Neural crest cell (in vitro differentiated cells): ENCODE measurements at places on chromosomes 1 and 21. TPM values are rescaled to one million over a fixed set of nuclear protein-coding genes. Genes with fewer than 3 reads are reported as not detected.
A peak's percentile ranks its signal among the peaks of the same experiment; 100 is the strongest.

GRCh38 chr1:107169615-107170014 lies 28.8 kb downstream of the NTNG1 start:
- H3K4me3 ChIP-seq: no peak overlapping the region
- H3K27ac ChIP-seq: no peak overlapping the region
- H3K36me3 ChIP-seq: no peaks in the 10 kb centered on the region

PMF1 gene
- 82.5 and 83.3 TPM in 2 replicates for total RNA-seq

GRCh38 chr1:26614655-26615411 lies 81.0 kb upstream of the ARID1A start:
- H3K36me3 ChIP-seq: no peaks in the 10 kb centered on the region
- no peaks in the 10 kb centered on the region for H3K27me3 ChIP-seq
- no peak overlapping the region for H3K27ac ChIP-seq
- H3K4me1 ChIP-seq: peaks cover 15% of the 10 kb centered on the region

CR1L gene
- not detected in 2 replicates for total RNA-seq

DNA sequence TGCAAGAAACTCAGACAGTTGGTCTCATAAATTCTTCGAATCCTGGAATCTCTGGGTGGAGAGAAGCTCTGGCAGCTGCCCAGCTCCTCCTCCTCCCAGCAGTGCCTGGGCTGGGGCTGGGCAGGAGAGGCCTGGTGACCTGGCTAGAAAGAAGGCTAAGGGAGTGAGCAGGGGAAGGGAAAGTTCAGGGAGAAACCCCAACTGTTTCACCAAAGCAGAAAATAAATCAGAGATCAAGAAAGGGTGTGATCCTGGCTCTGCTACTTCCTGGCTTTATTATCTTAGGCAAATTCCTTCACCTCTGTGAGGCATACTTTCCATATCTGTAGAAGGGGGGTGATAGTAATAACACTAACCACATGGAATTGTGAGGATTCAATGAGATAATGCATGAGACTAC lies 8.8 kb upstream of the COL16A1 start:
- H3K4me1 ChIP-seq: peaks cover 27% of the 10 kb centered on the region
- H3K36me3 ChIP-seq: no peaks in the 10 kb centered on the region
- H3K27me3 ChIP-seq: peaks cover 30% of the 10 kb centered on the region
- no peak for DNase-seq
- H3K27ac ChIP-seq: no peak overlapping the region

AK2 gene
- total RNA-seq: 134 and 135 TPM in 2 replicates

TMEM200B gene
- total RNA-seq: 3.7 and 3.8 TPM in 2 replicates

G0S2 gene
- 0.37 and 0.48 TPM in 2 replicates for total RNA-seq

DNA sequence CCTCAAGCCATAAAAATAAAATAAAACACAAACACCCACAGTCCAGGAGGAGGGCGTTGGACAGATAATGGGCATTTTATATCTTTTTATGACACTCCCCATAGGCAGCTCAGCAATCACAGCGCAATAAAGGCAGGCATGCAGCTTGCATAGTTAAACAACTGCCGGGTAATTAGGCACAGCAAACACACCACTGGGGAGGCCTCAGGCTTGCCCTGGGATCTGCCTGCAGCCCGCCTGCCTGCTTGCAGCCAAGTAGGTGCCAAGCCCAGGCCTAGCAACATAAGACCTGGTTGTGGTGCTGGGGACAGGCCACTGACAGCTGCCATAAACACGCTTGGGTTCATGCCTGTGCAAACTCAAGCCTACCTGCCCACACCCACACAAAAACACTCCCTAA lies 54.2 kb downstream of the DMAP1 start:
- no peaks in the 10 kb centered on the region for H3K27me3 ChIP-seq
- DNase-seq: no peak
- peaks cover 3% of the 10 kb centered on the region for H3K36me3 ChIP-seq

LRRC71 gene
- total RNA-seq: not detected in 2 replicates

GRCh38 chr1:167148421-167148820 lies 54.5 kb downstream of the STYXL2 start:
- peaks cover 40% of the 10 kb centered on the region for H3K4me1 ChIP-seq
- H3K36me3 ChIP-seq: peaks cover 11% of the 10 kb centered on the region
- H3K27ac ChIP-seq: peak overlapping the region; percentile 81
- no peaks in the 10 kb centered on the region for H3K27me3 ChIP-seq
- H3K4me3 ChIP-seq: no peak overlapping the region

DNA sequence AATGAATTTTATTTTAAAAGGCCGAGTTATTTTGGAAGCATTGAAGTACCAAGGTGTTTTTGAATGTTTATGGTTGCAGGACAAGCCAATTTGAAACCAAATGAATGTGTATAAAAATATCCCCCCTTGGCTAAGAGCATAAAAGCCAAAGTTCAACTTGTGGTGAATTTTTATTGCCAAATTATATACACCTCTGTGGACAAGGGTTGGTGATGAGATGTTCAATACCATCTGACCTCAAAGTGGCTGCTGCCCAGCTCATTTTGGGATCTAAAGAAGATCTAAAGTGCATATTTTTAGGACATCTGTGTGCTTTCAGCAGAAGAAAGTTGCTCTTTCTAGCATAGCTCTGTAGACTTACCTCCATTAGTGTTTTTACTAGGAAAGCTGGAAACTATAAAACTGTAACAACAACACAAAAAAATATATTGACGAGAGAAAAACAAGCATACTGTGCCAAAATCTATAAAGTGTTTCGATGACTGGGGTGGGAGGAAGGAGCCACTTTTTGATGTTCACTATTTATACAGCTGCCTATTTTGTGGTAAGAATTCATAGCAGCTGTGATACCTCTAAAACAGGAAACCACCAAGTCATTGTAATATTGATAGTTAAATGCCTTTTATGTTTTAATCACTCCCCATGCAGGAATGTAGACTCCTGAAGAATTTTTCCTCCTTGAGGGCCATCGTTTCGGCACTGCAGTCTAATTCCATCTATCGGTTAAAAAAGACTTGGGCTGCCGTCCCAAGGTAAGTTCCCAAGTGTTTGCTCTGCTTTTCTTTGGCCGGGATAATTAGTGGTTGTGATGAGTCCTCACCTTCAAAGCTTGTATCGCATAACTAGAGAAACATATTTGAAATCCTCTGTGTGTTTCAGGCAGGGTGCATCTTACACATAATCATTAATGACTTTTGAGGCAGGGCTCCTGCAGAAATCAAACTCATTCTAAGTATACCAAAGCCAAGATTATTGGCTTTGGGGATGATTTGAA lies 83.2 kb downstream of the RGL1 start:
- peaks cover 31% of the 10 kb centered on the region for H3K36me3 ChIP-seq
- H3K27ac ChIP-seq: peak overlapping the region; percentile 36
- H3K27me3 ChIP-seq: peaks cover 4% of the 10 kb centered on the region
- DNase-seq: no peak
- no peaks in the 10 kb centered on the region for H3K4me1 ChIP-seq

- no peak for DNase-seq
- H3K27me3 ChIP-seq: peaks cover 2% of the 10 kb centered on the region
- H3K4me1 ChIP-seq: peaks cover 13% of the 10 kb centered on the region
Observed at GRCh38 chr1:15348648-15349047, 61.0 kb upstream of the EFHD2 start.

- DNase-seq: no peak
- H3K36me3 ChIP-seq: peaks cover 2% of the 10 kb centered on the region
- H3K4me1 ChIP-seq: no peaks in the 10 kb centered on the region
- H3K4me3 ChIP-seq: no peak overlapping the region
- H3K27ac ChIP-seq: no peak overlapping the region
Observed at GRCh38 chr1:50060279-50060678, 36.5 kb upstream of the AGBL4 start.

GRCh38 chr1:37478451-37478881 lies 4.1 kb downstream of the ZC3H12A start:
- H3K36me3 ChIP-seq: no peaks in the 10 kb centered on the region
- peak overlapping the region; percentile 42 for H3K4me3 ChIP-seq
- peaks cover 6% of the 10 kb centered on the region for H3K27me3 ChIP-seq

SPTA1 gene
- not detected in 2 replicates for total RNA-seq

GRCh38 chr21:32386195-32386870 lies 6.5 kb downstream of the URB1 start:
- H3K4me1 ChIP-seq: peaks cover 5% of the 10 kb centered on the region
- H3K27ac ChIP-seq: no peak overlapping the region
- no peak overlapping the region for H3K4me3 ChIP-seq
- H3K36me3 ChIP-seq: peaks cover 6% of the 10 kb centered on the region
- H3K27me3 ChIP-seq: no peaks in the 10 kb centered on the region
- no peak for DNase-seq

FABP3 gene
- total RNA-seq: 13.6 and 14.0 TPM in 2 replicates

TEX38 gene
- 0.26 TPM in 1 of 2 replicates, not detected in the other for total RNA-seq

RNU1-2 gene
- 2,478 and 3,042 TPM in 2 replicates for total RNA-seq

STYXL2 gene
- 0.07 and 0.11 TPM in 2 replicates for total RNA-seq

- H3K4me1 ChIP-seq: no peaks in the 10 kb centered on the region
- H3K27me3 ChIP-seq: peaks cover 72% of the 10 kb centered on the region
- H3K36me3 ChIP-seq: no peaks in the 10 kb centered on the region
- H3K4me3 ChIP-seq: no peak overlapping the region
- H3K27ac ChIP-seq: no peak overlapping the region
Observed at GRCh38 chr1:18536356-18536755, 55.6 kb downstream of the KLHDC7A start.

GRCh38 chr1:247471445-247472016 lies 13.6 kb upstream of the OR2B11 start:
- no peak overlapping the region for H3K4me3 ChIP-seq
- H3K27me3 ChIP-seq: no peaks in the 10 kb centered on the region
- H3K27ac ChIP-seq: no peak overlapping the region

CTSK gene
- total RNA-seq: 4.6 and 5.8 TPM in 2 replicates

USF1 gene
- total RNA-seq: 87.7 and 89.5 TPM in 2 replicates

- no peak overlapping the region for H3K4me3 ChIP-seq
- peak overlapping the region; percentile 71 for H3K27ac ChIP-seq
- peaks cover 27% of the 10 kb centered on the region for H3K4me1 ChIP-seq
- H3K27me3 ChIP-seq: no peaks in the 10 kb centered on the region
- DNase-seq: no peak
- H3K36me3 ChIP-seq: peaks cover 22% of the 10 kb centered on the region
Observed at GRCh38 chr1:119739150-119739549, 27.4 kb downstream of the PHGDH start.

DNA sequence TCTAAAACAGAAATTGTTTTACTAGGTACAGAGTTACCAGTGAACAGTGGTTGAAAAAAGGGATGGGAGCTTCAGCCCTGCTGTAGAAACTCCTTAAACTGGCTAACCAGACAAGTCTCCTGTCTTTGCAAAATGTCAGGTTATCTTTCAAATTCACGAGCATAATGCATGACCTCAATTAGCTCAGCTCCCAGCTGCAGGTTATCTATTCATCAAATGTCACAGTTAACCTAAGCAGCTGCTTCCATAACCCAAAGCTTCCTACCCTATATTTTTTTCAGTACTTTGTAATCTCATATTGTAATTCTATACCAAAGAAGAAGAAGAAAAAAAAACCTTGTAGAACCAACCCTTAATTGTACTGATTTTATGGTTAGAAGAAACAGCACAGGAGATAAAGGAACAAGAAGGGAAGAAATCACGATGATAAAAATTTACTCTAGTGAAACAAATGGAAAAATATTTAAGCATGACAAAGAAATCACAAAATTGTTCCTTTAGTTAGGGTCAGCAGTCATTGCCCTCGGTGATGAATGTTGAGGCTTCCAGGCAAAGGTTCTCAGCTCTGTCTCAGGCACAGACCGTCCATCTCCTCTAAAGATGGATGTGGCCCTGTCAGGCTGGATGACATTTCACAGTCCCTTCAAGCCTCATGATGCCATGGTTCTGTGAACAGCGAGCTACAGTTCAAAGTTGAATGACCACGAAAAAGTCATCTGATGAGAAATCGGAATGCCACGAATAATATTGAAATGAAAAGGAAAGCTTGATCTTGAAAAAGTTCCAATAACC lies 95.9 kb downstream of the PLD5 start:
- no peak for DNase-seq
- H3K36me3 ChIP-seq: peaks cover 2% of the 10 kb centered on the region
- H3K27me3 ChIP-seq: no peaks in the 10 kb centered on the region
- peak overlapping the region; percentile 53 for H3K27ac ChIP-seq

DNA sequence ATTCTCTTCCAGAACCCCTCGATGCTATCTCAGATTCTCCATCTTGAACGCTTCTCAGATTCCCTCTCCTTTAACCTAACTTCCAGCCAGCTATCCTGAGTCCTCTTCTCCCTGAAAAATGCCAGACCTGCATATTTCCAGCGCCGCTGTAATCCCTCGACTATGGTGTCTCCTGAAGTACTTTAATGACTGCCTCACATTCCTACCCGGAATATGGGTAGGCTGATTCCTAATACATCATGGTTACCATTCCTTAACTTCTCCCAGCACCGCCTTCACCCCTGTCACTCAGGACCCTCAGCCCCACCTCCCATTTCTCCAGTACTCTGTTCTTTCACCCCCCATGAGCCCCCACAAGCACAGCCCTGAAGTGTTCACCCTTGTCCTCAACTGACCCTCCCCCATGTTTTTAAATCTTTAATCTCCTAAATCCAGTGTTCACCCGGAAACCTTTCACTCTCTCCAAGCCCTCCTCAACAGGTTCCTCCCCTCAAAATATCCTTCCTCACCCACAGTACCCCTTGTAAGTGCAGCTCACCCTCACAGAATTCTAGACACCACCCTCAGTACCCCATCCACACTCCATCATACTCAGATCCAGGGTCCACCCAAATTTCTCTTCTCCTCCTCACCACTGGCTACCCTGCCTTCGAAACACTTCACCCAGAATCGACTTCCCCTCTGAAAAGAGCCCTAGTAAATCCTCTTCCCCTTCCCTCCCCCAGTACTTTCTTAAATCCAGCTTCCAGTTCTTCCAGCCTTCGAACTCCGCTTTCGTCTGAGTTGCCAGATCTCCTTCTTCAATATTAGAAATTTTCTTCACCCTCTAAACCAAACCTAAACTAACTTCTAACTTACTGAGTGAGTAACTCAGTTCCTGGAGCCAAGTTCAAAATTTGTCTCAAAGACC lies 922 bp downstream of the CPT2 start:
- DNase-seq: no peak
- peaks cover 9% of the 10 kb centered on the region for H3K36me3 ChIP-seq
- peak overlapping the region; percentile 92 for H3K4me3 ChIP-seq
- H3K27me3 ChIP-seq: no peaks in the 10 kb centered on the region
- peak overlapping the region; percentile 96 for H3K27ac ChIP-seq

KIF17 gene
- total RNA-seq: 1.1 and 1.6 TPM in 2 replicates

GRCh38 chr1:70204600-70204999 lies 779 bp downstream of the LRRC40 start:
- peaks cover 47% of the 10 kb centered on the region for H3K4me1 ChIP-seq
- peak overlapping the region; percentile 100 for H3K4me3 ChIP-seq
- no peaks in the 10 kb centered on the region for H3K27me3 ChIP-seq
- DNase-seq: no peak

DNA sequence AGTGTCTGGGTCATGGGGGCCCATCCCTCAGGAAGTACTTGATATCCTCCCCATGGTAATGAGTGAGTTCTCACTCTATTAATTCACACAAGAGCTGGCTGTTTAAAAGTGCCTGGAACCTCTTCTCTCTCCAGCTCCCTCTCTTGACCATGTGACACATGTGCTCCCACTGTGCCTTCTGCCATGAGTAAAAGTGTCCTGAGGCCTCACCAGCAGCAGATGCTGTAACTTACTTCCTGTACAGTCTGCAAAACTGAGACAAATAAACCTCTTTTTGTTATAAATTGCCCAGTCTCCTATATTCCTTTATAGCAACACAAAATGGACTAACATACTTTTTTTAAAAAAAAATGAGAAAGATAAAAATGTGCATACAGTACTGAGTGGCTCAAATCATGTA lies 24.0 kb downstream of the PUM1 start:
- H3K36me3 ChIP-seq: peaks cover 10% of the 10 kb centered on the region
- no peaks in the 10 kb centered on the region for H3K27me3 ChIP-seq
- peaks cover 17% of the 10 kb centered on the region for H3K4me1 ChIP-seq
- H3K4me3 ChIP-seq: no peak overlapping the region
- no peak overlapping the region for H3K27ac ChIP-seq

BECN2 gene
- not detected in 2 replicates for total RNA-seq

MEGF6 gene
- total RNA-seq: 36.7 and 38.8 TPM in 2 replicates
